ENCODE measurements at places on chromosomes 16 and 17.
A peak's percentile ranks its signal among the peaks of the same experiment; 100 is the strongest.

DNA sequence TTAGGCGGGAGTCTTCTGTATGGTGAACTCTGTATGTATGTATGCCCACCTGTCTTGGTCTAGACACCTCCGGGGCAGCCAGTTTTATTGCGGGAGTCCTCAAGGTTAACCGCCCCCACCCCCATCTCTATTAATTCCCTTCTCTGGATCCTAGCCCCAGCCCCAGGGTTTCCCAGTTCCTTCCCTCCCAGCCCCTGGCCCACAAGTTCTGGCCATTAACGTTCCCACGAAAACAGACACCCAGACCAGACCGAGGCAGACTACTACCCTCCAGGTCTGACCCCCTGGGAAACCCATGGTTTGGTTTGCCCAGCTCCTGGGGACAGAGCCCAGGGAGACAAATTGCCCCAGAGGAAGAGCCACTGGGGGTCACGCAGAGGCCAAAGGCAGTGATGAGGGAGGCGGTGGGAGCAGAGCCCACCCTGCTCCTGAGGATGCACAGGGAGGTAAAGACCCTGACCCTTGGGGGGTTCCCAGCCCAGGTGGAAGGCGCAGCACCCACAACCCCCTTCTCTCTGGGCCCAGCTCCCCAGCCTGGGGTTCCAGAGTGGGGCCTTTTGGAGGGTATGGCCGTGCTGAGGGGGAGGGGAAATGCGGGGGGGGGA lies 8.5 kb downstream of the TBKBP1 start:
- DNase-seq = no peak

- no peak for DNase-seq
Measured at GRCh38 chr17:681738-682529, 32.7 kb downstream of the VPS53 start.

GRCh38 chr16:12262454-12263180 lies 286.1 kb downstream of the SNX29 start:
- DNase-seq = no peak

DNA sequence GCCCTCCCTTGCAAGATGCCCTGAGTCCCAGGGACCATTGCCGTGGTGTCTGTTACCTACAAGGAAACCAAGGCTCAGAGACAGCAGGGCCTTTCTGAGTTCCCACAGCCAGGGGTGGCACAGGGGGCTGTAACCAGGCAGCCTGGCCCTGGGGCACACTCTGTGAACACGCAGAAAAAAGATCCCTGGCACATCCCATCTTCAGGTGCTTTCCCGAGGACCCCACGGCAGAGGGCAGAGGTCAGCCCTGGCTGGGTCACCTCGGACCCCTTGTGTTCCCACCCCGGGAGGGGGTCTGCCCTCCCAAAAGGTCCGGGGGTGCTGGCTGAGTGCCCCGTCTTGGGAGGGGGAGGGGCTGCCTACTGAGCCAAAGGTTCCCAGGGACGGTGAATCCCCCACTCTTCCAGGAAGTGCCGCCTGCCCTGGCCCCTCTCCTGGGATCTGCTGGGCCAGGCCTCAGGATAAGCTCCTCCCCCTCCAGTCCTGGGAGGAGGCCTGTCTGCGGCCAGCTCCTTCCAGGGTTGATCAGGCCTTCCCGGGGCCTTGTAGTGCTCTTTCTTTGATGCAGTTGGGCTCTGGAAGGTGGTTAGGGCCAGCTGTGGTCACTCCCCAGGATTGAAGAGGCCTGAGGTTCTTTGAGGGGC lies 8.1 kb downstream of the GLIS2 start:
- DNase-seq = peak; percentile 78

DNA sequence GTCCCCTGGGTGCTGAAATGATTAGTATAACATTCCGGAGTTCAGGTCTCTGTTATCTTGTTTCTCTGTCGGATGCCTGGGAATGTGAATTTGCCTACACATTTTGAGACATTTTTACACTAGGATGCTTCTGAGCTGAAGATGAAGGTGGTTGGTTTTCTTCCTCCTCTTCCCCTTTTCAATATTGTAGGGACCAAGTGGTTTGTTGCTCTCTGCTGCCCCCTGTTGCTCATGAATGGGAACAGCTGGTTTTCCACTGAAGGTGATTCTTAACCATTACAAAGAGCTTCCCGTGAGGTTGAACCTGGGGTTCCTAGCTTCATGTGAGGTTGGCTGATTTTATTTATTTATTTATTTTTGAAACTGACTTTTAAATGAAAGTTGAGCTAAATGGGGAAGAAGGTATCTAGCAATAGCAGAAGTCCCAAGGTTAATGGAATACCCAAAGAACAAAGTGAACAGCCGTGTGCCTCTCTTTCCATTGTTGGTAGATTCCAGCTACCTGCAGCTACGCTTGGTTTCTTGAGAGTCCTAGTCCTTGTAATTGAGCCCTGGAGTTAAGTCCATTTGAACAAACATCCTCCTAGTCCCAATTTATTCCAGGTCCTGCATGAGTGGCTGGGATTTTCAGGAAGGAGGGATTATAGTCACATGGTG lies 983.9 kb upstream of the EEF2KMT start:
- DNase-seq = peak; percentile 68

DNA sequence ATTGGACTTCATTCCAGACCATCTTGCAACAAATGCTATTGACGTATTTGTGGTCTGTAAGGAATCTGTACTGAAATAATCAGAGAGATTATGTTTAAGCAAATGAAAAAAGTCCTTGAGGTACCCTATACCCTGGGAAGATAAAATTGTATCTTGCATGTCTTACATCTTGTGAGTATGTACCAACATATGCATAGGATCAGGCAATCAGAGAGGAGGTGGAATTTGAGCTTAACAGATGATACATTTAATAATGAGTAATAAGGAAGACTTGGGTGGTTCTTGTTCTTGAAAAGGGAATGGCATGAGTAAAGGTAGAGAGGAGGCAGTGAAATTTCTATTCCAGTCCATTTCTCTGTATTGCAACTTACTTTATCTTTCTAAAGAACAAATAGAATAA lies 10.6 kb downstream of the MOSMO start:
- DNase-seq = no peak

All from H9 (cell line).